Naive B cell (primary cell): ENCODE measurements at places on chromosomes 1 and 21. TPM values are rescaled to one million over a fixed set of nuclear protein-coding genes. Genes with fewer than 3 reads are reported as not detected.

The USP48 gene
- 33.8 TPM for polyA plus RNA-seq

The CLCA1 gene
- polyA plus RNA-seq: not detected

- peak; percentile 70 for DNase-seq
These were observed 185.8 kb downstream of the MRPL39 start for GRCh38 chr21:25421321-25422028.

The JAM2 gene
- 4.1 TPM for polyA plus RNA-seq

GRCh38 chr1:166470441-166470840, 303.6 kb upstream of the FAM78B start:
- DNase-seq: no peak

DNA sequence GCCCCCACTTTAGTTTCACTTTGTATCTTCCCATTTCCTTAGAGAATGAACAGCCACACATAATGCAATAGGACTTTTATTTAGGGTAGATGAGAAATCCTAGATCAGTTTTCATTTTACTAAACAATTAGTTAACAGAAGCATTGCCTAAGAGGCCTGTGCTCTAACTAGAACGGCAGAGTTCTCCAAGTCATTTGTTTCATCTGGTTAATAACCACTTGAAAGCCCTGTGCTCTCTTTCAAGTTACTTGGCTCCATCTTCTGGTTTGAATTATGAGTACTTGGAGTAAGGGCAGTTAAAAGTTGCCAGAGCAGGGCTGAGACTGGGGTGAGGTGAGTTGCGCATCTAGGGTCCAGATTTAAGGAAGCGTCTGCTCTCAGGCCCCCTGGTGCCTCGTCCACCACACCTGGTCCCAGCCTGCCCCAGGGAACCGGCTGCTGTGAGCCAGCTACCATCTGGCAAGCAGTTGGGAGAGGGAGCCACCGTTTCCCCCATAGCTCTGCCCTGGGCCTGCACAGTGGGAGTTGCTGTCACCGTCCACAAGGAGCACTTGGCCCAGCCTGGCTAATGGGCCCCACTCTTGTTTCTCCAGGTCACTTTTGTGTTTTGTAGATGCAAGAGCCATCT, 18.1 kb upstream of the SLC44A3 start:
- DNase-seq: peak; percentile 31

DNA sequence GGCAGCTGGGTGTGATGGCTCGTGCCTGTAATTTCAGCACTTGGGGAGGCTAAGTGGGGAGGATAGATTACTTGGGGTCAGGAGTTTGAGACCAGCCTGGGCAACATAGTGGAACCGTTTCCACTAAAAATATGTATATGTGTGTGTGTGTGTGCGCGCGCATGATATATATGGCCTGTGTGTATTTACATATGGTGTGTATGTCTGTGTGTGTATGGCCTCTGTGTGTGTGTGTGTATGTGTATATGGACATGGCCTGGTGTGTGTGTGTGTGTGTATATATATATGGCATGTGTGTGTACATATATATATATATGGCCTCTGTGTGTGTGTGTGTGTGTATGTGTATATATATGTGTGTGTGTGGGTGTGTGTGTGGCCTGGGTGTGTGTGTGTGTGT, 16.0 kb upstream of the SLC2A7 start:
- DNase-seq: no peak

- no peak for DNase-seq
These were observed 53.4 kb downstream of the DMAP1 start for GRCh38 chr1:44266400-44267344.

DNA sequence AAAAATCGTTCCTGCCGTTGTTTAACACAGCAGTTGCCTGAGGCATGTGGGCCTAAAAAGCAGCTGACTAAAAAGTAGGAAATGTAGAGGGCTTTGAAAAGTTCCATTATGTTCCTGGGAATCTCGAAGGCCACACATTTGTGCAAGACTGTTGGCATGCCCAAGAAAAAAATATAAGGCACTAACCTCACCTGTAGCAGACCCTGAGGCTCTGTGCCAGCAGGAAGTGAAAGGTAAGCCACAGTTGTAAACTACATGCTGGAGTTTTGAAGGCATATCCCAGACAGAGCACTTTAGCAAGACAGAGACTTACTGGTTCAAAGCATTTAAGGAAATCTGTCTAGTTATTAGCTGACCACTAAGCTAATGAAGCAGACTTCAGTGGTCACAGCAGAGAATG, 52.7 kb downstream of the TRMT1L start:
- DNase-seq: no peak

The S100A9 gene
- polyA plus RNA-seq: 194 TPM

GRCh38 chr1:52976183-52977035, 49.3 kb downstream of the SCP2 start:
- no peak for DNase-seq

GRCh38 chr1:77283701-77284425, 2.0 kb downstream of the AK5 start:
- DNase-seq: no peak

The SDE2 gene
- 13.4 TPM for polyA plus RNA-seq

The TTLL10 gene
- not detected for polyA plus RNA-seq

DNA sequence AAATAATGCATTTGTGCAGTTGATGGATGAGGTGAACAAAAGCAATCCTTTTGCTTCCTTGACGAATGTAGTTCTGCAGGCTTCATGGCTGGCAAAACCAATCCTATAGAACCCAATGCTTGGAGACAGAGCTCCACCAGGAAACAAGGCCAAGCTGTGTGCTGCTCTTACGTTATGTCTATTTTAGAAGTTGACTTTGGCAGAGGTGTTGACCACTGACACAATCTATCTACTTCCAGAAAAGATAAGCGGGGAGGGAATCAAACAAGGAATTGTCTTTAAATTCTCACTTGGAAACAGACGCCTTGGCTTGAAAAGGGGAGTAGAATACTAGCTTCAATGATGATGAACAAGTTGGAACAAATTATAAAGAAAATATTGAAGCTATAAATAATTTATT, 211.2 kb downstream of the SETD4 start:
- DNase-seq: no peak

The NUP210L gene
- not detected for polyA plus RNA-seq

DNA sequence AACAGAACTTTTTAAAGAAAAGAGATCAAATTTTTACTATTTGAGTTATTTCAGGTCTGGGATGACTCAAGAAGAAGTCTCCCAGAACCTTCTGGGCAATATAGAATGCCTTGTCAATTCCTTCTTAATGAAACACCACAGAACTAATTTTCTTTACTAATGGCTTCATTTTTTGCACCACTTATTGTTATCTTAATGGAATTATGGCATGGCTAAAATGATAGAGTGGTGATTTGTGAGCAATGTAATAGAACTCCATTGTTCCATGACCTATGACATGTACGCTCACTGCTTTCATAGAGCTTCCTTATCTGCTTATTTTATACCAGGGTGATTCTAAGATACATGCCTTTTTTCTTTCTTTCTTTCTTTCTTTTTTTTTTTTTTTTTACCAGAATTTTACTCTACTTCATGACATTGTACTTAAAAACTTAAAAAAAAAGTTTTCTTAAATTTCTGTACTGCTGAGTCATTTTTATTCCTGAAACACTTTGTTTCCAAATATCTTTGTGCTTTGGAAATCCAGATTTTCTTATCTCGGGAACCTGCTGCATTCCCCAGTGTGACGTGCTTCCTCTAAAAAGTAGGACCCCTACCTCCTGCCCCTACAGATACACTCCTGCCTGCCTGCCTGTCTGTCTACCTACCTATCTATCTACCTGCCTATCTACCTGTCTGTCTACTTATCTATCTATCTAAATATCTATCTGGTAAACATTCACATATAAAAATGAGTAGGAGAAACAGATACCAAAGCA, 284.9 kb downstream of the PBX1 start:
- no peak for DNase-seq

DNA sequence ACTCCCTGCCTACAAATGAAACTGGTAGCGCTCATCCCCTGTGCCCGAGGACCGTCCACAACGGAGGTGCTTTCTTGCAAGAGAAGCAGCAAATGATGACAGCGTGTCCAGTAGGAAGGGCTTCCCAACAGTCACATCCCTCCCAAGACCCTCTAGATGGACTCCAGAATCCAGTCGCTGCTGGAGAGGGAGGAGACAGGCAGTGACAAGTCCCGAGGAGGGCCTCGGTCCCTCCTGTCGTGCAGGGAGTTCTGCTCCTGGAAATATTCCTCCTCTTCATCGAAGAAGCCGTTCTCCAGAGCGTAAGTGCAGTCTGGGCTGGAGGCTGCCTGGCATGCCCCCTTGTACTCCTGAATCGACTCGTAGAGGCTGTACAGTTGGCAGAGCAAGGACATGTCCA, 20.3 kb downstream of the FAM89A start:
- no peak for DNase-seq

The OR2M3 gene
- not detected for polyA plus RNA-seq

- no peak for DNase-seq
These were observed 276.0 kb downstream of the GPATCH2 start for GRCh38 chr1:217354895-217355294.

DNA sequence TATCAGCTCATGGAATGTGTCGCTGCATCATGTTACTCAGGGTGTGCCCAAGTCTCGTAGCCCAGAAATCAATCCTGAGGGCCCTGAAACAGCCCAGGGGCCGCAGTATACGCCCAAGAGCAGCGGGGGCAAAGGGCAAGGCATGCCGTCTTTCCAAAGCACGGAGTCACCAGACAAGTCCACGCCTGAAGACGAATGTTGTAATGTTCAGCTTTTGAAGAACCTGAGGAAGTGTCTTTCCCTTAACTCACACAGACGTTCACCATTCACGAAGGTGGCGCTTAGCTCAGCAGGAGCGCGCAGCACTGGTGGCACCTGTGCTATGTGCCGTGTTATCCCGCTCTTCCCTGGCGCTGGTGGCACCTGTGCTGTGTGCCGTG, 18.8 kb upstream of the PWP2 start:
- DNase-seq: no peak

The NTMT2 gene
- not detected for polyA plus RNA-seq

- DNase-seq: no peak
These were observed 143.0 kb upstream of the KCNK1 start for GRCh38 chr1:233470741-233471499.

- DNase-seq: no peak
These were observed 18.1 kb downstream of the SAMSN1 start for GRCh38 chr21:14527696-14528652.
